ENCODE measurements at places on chromosomes 6 and 20. TPM values are rescaled to one million over a fixed set of nuclear protein-coding genes. Genes with fewer than 3 reads are reported as not detected.

Gene TFAP2B
- polyA plus RNA-seq: 15.3 TPM

Gene CEP250
- polyA plus RNA-seq: 66.0 TPM

DNA sequence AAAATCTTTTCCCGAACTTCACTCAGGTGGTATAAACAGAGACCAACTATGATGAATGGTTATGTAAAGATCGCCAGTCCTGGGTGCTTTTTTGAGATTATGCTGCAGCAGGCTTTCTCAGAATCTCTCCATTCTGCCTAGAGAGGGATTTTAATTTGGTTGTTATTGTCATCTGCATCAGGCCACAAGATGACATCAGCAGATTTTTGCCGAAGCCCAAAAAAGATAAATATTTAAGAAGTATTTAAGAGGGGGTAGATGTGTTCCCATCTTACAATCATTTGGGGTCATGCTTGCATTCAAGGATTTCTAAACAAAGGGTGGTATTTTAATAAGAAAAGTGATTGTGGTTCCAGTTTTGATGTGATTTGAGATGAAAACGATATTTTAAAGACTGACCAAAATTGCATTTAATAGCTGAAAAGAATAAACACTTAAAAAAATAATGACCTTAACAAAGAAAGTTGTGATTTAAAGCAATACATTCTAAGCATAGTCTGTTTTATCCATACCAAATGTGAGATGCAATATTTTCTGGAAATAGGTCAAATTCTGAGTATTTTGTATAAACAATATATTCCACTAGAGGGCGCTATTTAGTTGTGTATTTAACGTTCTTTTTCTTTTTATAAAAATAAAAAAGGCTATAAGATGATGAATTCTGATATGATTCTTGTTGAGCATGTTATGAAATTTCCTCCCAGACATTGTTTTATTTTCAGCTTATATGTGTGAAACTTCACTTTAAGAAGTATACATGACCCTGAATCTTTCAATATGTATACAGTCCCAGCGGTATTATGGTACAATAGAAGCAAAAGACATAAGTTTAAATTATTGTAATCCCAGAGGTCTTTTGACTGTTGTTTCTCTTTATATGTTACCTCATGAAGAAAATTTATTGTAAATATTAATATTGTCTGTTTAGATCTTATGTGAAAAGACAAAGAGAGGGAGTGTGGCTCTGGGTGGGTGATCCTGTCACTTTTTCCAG lies 51.0 kb upstream of the ZFP64 start:
- DNase-seq: no peak

DNA sequence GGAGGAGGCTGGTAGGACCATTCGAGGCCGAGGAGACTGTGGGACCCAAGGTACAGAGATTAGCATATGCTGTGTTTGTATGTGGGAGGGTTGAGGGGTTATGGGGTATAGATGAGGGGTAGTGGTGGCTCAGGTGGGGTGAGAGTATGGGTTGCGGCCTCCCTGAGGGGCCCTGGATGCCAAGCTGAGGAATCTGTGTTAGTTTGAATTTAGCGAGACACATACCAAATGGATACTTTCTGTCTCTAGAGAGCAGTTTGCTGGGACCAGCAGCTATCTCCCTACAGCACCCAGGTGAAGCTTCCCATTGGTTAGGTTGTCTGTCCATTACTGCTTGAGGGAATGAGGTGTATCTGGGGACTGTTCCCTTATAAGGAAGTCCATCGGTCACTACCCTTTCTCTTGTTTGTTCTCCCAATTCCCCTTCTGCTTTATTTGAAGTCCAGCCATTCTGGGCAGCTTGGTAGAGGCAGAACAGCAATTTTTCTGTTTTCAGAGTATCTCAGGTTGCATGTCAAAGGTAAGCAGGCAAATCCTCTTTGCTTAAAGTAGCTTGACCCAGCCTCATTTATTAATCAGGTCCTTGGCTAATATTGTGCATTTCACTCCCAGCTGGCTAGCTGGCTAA lies 15.2 kb downstream of the CHMP4B start:
- no peak for DNase-seq

- no peak for DNase-seq
These were observed 68.9 kb downstream of the DLGAP4 start for GRCh38 chr20:36374995-36375394.
